ENCODE measurements at places on chromosomes 2 and 18.

- DNase-seq = no peak
Observed at GRCh38 chr18:51861046-51861445, 479.0 kb upstream of the DCC start.

GRCh38 chr2:225590932-225591331 lies 191.4 kb downstream of the NYAP2 start:
- no peak for DNase-seq

DNA sequence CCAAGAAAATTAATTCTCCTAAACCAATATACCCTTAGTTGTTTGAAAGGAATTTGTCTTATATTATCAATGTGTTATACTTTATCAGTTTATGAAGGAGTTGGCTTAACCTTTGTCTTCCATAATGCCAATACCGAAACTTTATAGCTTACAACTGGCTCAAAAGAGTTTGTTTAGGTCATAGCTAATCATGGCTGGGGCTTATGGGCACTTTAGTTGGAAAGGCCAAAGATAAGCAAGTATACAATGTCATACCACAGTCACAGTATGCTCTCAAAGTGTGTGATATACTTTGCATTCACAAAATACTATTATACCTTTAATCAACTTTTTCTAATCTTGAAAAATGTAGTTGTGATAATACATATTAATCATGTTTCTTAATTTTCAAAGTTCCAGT lies 2.3 kb downstream of the KLHL41 start:
- DNase-seq = no peak

DNA sequence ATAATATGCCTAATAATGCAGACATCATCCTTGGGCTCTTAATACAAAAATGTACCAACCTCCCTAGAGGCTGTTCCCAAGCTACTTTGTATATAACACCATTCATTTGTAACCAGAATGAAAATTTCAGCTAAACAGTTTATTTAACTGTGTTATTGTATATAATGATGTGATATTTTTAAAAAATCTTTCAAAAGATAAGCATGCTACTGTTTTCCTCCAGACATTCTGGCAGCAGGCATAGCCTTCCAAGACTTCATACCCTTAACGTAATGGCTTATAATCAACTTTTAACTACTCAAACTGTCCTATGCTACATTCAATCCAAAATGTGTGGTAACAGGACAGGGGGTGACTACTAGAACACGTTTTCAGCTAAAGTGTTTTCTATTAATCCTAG lies 21.2 kb downstream of the CFAP221 start:
- no peak for DNase-seq

GRCh38 chr2:240460781-240461431 lies 25.4 kb downstream of the GPC1 start:
- DNase-seq = no peak

DNA sequence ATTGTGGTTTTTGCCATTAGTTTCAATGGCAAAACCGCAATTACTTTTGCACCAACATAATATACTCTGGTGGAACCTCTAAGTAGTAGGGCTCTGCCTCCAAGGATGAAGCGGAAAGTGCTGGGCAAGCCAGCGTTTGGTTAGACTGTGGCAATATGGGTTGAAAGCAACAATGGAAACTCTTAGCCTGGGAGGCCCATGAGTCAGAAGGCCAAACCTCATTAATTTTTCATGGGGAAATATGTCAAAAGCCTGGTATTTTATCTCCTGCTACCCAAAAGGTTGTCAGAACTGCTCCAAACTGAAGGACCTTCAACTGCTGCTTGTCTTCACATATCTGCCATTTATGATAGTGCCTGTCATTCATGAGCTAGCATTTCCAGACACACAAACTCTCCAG lies 179.1 kb upstream of the CYP26B1 start:
- no peak for DNase-seq

- no peak for DNase-seq
Observed at GRCh38 chr2:236936446-236936940, 149.2 kb upstream of the COPS8 start.

DNA sequence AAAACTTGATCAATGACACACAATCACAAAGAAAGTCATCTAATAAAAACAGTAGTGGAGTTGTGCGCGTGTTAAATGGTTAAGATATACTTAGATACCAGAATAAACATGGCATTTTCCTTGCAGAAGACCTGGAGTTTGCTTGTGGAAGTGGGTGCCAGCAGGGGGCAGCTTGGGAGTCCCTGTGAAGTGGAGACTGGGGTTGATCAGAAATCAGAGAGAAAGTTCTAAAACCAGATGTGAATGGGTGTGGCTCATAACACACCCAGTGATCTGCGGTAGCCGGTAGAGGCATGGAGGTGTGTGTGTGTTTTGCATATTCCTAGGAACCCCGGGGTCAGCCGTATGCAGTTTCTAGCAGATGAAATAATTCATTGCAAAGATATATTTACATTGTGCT lies 300.1 kb upstream of the TRIB2 start:
- DNase-seq = no peak

GRCh38 chr2:165681841-165682240 lies 112.2 kb downstream of the GALNT3 start:
- DNase-seq = no peak

DNA sequence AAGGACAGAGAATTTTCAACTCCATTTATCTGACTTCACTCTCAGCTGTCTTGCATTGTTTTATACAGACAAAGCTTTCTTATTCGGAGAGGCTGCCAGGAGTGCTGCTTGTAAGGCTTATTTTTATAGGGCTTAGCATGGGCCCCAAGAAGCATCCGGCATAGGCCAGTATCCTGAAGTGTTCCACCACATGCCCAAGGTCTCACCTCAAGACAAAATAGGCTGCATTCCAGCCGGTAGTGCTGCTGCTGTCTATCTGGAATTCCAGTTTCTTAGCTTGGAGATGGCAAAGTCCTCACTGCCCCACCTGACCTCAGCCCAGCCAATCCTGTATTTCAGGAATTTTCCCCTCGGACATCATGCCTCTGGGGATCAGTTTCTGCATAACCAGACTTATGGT lies 47.6 kb upstream of the MCFD2 start:
- no peak for DNase-seq

DNA sequence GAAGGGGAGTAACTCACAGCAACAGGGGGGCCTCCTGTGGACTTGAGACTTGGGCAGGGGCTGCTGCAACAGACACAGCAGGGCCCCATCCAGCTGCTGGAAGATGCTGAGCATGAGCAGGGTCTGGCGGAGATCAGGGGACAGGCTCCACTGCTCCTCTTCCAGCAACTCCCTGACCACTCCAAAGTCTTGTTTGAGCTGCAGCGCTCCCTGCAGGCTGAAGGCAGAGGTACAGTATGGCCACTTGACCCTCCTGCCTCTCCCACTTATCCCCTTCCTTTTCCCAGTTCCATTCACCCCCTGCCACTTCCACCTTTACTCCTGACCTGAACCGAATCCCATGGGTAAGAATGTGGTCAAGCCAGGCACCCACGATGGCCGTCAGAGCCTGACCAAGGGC lies 2.4 kb upstream of the MRPL53 start:
- DNase-seq = no peak

- DNase-seq = no peak
Observed at GRCh38 chr2:178859730-178860129, 52.5 kb upstream of the TTN start.

GRCh38 chr2:173631127-173631460 lies 276.4 kb downstream of the CDCA7 start:
- DNase-seq = no peak

GRCh38 chr18:51273437-51273836 lies 76.0 kb upstream of the MEX3C start:
- DNase-seq = no peak

DNA sequence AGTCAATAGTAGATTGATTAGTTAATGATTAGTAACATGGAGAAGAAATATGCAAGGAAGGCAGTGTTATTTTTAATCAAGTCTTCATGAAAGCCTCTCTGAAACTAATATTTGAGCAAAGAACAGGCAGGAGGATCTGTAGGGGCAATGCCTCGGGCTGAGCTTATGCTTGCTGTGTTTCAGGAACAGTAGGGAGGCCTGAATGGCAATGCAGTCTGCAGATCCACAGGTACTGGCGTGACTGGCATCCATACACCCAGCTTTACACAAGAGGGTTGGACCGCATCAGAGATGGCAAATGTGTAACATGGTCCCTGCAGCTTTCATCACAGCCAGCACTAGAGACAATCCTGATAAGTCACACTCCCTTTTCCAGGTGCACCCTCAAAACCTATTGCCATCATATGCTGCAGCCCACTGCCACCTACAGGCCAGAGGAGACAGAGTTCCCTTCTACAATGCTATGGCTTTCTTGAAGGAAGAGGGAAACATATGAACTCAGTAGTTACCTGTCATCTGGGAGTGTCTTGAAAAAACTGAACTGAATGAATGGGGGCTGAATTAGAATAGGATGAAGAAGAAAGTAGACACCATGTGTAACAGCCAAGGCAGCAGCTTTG lies 582.4 kb upstream of the RAB6C start:
- DNase-seq = no peak

DNA sequence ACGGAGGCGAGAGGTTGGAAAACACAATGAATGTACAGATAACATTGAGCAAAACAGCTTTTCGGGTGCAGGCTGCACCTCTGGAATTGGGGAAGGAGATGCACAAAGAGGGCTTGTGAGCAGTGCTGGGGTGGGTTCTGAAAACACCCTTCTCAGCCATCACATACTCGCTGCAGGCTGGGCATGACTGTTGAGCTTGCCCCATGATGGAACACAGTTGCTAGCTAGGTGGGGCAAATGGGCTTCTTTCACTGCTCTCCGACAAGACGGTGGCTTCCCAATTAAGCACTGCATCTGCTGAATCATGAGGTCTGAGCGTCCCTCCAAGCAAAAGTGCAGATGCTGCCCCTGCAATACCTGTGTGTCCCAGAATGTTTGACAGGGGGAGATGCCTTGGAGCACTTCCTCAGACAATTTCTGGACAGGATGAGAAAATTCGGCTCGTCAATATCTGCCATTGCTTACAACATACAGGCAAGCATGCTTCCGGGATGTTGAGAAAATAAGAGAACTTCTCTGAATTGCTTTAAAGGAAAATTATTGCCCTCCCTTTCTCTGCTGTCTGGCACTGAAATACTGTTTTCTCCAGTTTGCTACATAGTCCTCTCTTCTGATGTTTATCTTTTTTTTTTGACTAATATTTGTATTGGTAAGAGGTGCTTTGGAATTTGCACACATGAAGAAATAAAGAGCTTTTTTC lies 77.3 kb upstream of the SH3BP4 start:
- DNase-seq = no peak

DNA sequence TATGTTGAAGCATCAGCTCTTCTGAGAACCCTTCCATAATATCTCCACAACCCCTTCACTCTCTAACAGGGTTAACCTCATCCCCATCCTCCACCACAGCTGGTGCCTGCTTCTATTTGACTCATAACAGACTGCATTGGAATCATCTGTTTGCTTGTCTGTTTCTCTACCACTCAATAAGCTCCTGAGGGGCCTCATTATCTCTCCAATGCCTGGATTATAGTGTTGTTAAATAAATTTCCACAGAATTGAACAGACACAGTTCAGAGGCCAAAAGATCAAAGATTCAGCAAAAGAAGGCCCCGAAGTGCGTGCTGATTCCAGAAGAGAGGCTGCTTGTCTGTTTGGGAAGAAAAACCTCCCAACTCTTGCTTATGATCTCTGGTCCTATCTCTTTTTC lies 33.7 kb upstream of the FAM98A start:
- no peak for DNase-seq

GRCh38 chr2:142484111-142484510 lies 353.3 kb upstream of the LRP1B start:
- DNase-seq = no peak

GRCh38 chr2:121776885-121777698 lies 21.6 kb downstream of the TSN start:
- no peak for DNase-seq

DNA sequence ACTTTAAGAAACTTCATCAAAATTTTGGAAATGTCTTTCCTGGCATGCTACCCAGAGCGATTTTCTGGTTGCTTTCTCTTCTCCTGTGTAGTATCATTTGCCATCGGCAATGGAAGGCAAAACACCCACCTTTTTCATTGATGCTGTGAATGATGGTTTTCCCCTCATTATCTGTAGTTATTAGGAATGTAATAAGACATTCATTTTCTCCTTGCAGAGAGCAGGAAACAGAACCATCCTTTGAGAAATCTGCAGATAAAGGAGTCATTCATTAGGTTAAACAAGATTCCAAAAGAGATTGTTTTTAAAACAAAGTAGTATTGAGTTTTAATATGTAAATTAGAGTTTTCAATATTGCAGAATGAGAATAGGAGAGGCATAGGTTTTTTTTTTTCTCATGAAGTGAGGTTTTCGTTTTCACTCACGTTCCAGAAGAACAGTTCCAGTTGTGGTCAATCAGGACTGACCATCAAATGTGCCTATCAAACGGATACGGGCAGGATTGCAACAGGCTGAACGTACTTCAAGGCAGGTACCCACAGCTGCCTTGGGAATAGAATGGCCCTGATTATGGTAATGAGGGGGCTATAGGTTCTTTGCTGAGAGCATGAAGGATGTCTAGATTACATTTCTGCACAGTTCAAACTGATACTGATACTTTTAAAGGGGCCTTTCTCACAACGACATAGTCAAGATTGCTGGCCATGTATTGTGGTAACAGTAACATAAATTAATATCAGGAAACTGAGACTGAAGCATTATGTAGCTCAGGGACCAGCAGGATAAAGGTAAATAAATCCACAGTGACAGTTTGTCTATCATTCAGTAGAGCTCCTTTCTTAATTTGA lies 49.8 kb upstream of the PLA2R1 start:
- DNase-seq = no peak

GRCh38 chr2:180268006-180268405 lies 260.9 kb upstream of the CWC22 start:
- DNase-seq = no peak

GRCh38 chr18:57920036-57920435 lies 116.9 kb upstream of the ATP8B1 start:
- DNase-seq = no peak

- DNase-seq = no peak
Observed at GRCh38 chr2:196887431-196887830, 39.1 kb downstream of the PGAP1 start.

GRCh38 chr2:210964141-210964764 lies 407.9 kb downstream of the CPS1 start:
- no peak for DNase-seq

DNA sequence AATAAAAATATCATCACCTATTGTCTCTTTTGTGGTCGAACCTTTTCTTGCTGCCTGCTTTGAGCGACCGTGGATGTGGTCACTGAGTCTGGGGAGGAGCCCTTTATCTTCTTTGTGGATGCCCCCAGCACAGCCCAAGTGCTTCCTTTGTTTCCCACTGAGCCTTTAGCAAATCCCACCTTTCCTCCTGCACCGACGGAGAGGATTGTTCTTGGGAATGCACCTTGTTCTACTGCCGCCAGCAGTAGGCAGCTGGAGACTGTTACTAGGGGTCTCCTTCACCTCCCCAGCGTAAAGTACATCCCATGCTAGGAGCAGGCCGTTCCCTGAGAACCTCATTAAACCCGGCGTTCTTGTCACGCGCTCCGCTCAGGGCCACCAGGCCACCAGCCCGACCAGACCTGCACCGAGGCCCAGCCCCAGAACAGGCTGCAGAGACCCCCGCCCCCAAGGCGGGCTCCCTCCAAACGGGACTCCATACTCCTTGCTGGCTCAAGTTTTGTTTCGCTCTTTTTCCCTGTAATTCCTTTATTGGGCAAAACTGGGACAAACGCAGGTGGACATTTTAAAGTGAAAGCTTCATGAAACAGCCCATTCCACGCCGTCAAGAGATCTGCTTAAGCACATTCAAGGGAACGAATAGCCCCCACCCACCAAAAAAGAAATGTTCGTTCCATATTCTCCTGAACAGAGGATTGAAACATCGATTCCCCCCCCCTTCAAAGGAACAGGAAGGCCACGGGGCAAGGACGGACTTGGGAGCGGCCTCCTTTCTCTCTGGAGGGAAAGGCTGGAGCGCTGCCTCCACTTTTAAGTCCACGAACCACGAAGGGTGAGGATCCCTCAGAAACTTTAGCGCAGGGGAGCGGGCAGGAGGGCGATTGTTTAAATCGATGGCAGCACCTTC lies 1.1 kb upstream of the MAT2A start:
- DNase-seq = no peak

Data from stimulated activated CD8-positive, alpha-beta memory T cell treated with anti-CD3 and anti-CD28 coated beads, Interleukin-7, amount 100 ng/mL, for 48 hours (primary cell).